Activated CD4-positive, alpha-beta T cell treated with anti-CD3 and anti-CD28 coated beads, Interleukin-2, amount 10 ng/mL, durations not matched to agents 24 days and 14 days (primary cell): ENCODE measurements at places on chromosomes 3 and 15.

- DNase-seq, result no peak
These were observed 73.2 kb upstream of the SLC4A7 start for GRCh38 chr3:27557411-27557810.

DNA sequence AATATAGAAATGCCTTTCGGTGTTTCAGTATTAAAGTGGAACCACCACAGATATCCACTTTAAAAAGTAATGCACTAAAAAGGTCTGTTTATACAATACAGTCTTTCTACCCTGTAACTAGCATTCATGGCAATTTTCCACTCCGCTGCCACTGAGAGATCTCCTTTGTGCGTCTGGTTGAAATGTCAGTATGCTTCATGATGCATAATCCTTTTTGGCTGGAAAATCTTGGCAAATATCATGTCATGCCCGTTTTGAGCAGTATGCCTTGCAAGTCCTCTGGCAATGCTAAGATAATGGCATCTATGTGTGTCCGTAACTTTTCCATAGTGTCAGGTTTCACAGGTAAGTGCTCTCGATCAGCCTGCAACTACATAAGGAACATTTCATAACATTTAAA lies 30.8 kb upstream of the ARF4 start:
- no peak for DNase-seq

DNA sequence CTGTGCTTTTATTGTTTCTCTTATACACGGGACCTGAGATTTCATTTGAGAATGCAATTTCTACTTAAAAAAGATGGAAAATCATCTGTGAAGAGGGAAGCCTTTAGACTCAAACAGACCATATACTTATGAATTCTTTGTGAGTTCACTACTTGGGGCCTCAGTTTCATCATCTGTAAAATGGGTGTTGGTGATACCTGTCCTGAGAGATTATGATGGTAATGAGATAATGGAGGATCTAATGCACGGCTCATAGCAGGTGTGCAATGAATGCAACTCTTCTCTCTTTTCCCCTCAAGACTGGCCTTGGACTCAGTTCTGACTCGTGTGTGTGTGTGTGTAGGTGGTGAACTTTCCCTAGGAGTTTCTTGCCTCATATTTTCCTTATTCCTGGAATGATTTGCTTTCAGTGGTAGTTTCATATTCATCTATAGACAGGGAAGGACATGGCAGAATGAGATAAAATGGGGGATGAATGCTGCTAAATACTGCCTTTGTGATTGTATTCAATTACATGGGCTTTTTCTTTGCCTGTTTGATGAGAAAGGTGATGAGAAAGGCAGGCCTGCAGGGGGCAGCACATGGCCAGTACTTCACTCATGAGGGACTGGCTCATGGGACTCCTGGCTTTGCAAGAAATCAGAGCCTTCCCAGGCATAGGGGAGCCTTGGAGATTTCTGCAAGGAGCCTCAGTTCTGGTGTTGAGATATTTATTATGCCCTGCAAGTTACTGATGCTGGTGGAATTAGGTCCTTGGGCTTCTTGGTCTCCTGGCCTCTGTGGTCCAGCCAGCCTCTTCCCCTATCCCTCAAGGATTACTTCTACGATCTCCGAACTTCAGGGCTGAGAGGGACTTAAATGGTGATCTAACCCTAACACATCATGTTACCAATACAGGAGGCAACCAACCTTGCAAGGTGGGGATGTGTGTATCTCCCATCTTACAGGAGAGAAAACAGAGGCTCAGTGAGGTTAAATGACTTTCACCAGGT lies 70.7 kb downstream of the RPLP1 start:
- peak; percentile 91 for DNase-seq

GRCh38 chr3:12991861-12992281 lies 81.4 kb downstream of the IQSEC1 start:
- no peak for DNase-seq

DNA sequence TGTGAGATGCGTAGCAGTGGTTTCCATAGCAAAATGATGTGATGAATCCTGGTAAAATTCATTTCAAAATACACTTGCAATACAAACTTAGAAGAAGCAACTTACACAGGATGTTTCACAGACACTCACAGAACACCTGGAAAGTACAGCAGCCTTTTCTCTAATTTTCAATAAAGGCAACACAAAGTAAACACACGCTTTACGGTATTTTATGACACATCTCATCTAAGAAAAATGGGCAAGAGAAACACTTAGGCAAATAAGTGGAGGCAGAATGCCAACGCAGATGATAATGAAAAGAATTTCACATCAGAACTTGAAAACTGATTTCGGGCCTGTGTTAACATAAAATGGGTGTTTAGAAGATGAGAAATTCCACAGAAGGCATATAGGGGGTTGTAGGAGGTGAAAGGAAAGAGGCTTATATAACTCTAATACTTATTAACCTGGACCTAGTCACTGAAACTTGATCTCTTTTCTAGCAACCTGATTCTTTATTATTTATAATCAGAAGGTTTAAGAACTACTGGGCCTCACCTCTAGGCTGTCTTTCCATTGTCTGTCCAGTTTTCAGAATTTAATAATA lies 25.6 kb upstream of the MAP3K13 start:
- no peak for DNase-seq

- DNase-seq, result no peak
These were observed 17.5 kb upstream of the PLSCR1 start for GRCh38 chr3:146561879-146562278.

- no peak for DNase-seq
These were observed 101.9 kb upstream of the KCNH8 start for GRCh38 chr3:19046440-19046839.

DNA sequence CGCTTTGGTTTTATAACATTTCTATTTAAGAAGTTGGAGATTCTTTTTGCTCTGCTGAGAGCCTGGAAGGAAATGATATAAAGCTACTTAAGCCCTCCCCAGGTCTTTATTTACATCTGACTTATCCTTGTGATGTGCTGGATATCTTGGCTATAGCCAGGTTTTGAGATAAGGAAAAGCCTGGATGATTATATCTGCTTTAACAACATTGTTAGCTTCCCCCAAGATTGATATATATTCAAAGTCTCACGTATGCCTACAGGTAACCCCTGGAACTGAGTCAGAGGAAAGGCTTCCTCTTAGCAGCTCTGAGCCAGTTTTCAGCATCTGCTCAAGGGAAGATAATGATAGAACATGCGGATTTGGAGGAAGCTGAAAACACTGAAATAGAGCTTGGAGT lies 61.5 kb upstream of the CRBN start:
- no peak for DNase-seq

DNA sequence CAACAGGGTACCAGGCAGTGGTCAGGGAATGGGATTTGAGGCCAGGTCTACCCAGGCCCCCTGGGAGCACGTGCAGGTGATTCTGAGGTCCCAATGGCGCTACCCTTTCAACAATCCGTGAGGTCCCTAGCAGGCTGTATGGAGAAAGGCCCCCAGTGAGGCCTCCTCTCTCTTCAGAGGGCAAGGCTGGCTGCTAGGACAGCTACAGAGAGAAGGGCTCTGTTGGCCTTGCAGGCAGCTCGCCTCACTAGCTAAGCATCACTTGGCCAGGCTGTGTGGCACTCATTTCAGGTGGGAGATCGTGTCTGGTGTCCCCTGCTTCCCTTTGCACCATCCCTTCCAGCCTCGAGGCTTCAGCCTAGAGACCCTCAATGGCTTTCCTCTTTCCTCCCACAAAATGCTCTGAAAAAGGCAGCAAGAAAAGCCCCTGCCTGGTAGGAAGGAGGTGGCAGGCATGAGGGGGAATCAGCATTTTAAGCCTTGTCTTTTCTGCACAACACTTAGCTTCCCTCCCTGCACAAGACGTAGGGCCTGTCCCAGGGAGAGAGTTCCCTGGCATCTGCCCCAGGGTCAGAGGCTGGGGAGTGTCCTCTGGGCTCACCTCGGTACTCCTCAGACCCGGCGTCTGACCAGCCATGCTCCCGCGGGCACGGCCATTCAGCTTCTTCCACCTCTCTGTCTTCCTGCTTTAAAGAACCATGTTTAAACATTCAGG lies 111.8 kb downstream of the ASB7 start:
- DNase-seq, result no peak

GRCh38 chr3:141407047-141407446 lies 38.7 kb downstream of the ZBTB38 start:
- DNase-seq, result no peak
